ENCODE measurements at places on chromosomes 16 and 17. TPM values are rescaled to one million over a fixed set of nuclear protein-coding genes. Genes with fewer than 3 reads are reported as not detected.

- DNase-seq: no peak
Measured at GRCh38 chr16:85517563-85518179, 95.5 kb upstream of the GSE1 start.

GRCh38 chr16:3846595-3847091, 33.9 kb downstream of the CREBBP start:
- no peak for DNase-seq

- no peak for DNase-seq
Measured at GRCh38 chr16:716768-717325, 1.9 kb downstream of the METRN start.

GRCh38 chr16:11530171-11530940, 56.4 kb downstream of the LITAF start:
- no peak for DNase-seq

DNA sequence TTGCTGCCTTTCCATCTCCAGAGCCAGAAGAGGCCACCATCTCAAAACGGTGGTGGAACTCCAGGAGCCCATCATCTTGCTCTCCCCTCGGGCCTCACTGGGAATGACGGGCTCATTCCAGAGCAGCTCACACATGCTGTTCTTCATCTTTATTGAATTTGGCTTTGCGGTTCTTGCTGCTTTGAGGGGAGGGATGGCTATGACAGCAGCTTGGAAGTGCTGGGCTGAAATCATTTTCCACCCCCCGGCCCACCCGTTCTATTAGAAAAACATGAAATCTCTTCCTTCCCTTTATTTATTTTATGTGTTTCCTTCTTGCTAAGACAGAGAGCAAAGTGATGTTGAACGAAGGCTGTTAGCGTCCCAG, 149.8 kb upstream of the RPL38 start:
- DNase-seq: no peak

GRCh38 chr17:74737299-74738050, 419 bp downstream of the RAB37 start:
- peak; percentile 37 for DNase-seq

- peak; percentile 41 for DNase-seq
Measured at GRCh38 chr17:67377488-67378453, 690 bp downstream of the PITPNC1 start.

- DNase-seq: peak; percentile 94
Measured at GRCh38 chr17:40097931-40098845, 2.2 kb downstream of the NR1D1 start.

GRCh38 chr16:67392301-67393059, 818 bp downstream of the TPPP3 start:
- DNase-seq: no peak

DNA sequence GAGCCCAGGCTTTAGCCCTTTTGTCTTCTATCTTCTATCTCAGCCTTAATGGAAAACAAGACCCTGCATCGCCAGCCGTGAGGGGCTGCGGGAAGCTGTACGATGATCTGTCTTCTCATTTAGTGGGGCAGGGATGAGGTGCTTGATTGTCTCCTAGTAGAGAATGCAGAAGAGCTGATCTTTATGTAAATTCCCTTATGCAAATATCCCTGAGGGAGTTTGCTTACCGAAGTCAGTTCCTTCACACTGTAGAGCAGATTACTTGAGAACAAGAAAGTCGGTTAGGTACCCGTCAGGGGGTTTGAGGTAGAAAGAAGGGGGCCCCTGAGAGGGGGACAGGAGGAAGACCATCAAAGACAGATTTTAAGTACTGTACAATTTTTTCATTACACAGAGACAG, 66.2 kb downstream of the IRF8 start:
- no peak for DNase-seq

DNA sequence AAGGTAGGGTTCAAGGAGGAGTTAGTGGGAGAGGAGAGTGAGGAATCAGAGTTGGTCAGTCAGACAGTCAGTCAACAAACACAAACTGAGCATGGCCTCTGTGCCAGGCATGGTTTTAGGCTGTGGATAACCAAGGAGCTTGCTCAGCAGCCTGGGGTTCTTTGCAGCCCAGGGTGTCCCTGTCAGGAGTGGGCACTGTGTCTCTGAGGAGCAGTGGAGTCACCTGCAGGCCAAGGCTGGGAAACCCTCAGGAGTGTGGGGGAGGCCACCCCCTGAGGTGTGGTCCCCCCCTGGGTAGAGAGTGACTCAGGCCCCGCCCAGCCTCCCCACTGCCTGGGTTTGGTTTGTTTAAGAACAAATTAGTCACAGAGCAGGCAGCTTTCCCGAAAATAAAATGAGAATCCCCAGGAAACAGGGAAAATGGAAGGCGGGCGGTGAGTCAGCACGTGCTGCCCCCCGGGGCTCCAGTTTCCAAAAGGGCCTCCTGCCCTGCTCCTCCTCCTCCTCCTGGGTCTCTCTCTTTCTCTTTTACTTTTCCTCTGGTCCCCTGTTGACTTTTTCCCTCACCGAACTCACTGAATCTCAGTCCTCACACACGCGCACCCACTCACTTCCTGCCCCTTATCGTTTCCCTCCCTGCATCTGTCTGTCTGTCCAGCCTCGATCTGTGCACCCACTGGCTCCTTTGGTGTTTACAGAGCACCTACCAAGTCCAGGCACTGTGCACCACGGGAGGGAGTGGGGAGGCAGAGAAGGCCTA, 44.3 kb downstream of the SOCS3 start:
- peak; percentile 60 for DNase-seq

DNA sequence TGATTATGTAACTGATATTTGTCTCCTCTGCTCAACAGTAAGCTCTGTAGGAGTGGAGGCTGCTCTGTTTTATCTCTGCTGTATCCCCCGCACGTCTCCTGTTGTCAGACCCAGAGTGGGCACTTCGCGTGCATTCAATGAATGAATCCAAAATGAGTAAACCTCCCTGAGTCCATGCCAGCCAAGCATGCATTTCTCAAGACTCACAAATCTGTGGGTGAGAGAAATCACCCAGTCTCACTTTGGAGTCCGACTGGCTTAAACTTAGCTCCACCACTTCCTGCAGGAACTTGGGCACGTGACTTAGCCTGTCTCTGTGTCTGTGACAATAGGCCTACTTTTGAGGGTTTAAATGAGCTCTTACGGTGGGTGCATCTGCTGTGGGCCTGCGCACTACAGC, 3.7 kb downstream of the PNPO start:
- no peak for DNase-seq

DNA sequence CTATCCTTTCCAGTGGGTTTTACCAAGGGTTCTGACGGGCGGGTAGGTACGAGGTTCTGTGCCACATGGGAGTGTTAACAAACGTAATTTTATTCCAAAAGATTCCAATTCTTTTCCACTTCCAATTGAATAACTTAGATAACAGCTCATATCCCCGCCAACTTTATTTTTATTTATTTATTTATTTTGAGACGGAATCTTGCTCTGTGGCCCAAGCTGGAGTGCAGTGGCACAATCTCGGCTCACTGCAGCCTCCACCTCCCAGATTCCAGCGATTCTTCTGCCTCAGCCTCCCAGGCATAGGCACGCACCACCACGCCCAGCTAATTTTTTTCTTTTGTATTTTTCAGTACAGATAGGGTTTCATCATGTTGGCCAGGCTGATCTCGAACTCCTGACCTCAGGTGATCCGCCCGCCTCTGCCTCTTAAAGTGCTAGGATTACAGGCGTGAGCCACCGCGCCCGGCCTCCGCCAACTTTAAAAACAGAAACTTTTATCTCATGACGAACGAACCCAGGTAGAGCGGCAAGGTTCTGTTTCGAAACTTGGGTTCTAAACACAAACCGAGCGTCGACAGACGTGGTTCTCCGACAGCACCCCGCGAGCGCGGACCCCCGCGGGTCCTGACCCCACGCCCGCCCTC, 613 bp downstream of the ECI1 start:
- no peak for DNase-seq

DNA sequence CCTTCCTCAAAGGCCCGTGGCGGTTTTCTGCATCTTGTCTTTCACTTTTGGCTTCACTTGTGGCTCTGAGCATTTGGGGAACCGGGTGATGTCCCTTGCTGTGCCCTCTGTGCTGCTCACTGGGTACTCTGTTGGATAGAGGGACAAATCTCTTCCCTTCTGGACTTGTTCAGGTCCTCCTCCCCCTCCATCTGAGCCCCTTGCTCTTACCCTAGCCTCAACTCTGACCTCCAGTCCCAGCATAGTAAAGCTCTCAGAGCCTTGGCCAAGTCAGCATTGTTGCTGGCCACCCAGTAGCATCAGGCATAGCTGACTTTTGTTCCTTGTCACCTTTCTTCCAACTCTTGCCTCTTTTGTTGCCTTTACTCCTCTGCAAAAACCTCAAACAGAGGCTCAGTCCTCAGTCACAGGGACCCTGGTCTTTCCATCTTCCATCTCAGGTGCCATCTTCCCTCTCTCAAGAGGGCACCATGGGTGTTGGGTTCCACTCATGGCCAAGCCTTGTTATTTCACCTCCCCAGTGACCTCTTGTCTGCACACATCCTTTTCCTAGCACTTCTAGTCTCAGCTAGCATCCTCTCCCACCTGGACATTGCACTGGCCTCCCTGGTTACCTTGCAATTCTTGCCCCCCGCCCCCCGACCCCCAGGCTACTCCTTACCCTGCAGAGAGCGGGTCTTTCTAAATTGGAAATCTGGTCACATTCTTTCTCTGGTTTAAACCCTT, 393 bp upstream of the PSMB10 start:
- peak; percentile 67 for DNase-seq

- no peak for DNase-seq
Measured at GRCh38 chr16:48602356-48603014, 7.5 kb downstream of the N4BP1 start.

DNA sequence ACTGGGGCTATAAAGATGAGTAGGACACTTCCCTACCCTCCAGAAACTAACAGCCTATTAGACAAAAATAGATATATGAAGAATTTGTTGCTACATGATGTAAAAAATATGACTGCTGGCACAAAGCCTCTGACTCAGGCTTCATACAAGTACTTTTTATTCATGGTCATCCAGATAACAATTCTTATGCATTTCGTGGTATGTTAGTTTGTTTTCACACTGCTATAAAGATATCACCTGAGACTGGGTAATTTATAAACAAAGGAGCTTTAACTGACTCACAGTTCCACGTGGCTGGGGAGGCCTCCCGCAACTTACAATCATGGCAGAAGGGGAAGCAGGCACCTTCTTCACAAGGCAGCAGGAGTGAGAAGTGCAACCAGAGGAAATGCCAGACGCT, 112.5 kb upstream of the HLF start:
- no peak for DNase-seq

DNA sequence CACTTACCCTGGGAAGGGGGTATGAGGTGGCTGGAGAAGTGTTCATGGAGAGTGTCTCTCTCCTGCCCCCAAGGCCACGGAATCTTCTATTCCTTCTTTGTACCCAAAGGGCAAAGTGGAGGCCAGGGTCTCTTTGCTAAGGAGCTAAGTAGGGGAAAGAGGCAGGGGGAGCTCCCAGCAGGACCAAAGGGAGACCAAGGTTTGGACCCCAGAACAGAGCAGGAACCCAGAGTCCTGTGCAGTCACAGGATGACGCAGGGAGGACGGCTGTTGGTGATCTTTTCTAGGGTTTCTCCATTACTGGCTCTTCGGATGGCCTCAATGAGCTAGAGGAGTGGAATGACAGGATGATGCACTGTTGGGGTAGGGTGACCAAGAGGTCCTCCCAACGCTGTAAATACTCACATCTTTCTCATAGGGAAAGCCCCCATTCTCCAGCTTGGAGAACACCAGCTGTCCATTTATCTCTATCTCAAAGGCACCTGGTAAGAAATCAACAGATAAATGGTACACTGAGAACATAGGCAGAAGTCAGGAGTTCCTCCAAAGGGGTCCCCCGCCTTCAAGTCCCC, 966 bp downstream of the MIEN1 start:
- DNase-seq: peak; percentile 24

GRCh38 chr17:82783498-82783897, 31.6 kb downstream of the TBCD start:
- no peak for DNase-seq

GRCh38 chr17:45935197-45935709, 40.9 kb downstream of the MAPT start:
- no peak for DNase-seq

DNA sequence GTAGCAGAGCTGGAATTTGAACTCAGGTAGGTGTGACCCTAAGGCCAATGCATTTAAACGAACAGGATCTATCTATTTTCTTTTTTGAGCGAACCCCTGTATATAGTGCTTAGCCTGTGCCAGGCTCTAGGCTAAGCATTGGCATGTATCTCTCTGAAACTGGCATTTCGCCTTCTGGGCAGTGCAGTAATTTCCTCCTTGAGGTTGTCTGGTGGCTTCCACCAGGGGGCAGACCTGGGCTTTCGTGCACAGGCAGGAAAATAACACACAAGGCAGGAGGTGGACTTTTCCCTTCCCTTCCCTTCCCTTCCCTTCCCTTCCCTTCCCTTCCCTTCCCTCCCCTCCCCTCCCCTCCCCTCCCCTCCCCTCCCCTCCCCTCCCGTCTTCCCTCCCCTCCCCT, 34.4 kb upstream of the PRKCB start:
- DNase-seq: peak; percentile 64

SPN gene
- not detected for total RNA-seq

OR4D1 gene
- total RNA-seq: not detected

CD79B gene
- total RNA-seq: 0.99 TPM

EFNB3 gene
- 1.5 TPM for total RNA-seq

CCL1 gene
- not detected for total RNA-seq

Data from myocyte (in vitro differentiated cells).